H7 (cell line): ENCODE measurements at places on chromosomes 12 and 14. TPM values are rescaled to one million over a fixed set of nuclear protein-coding genes. Genes with fewer than 3 reads are reported as not detected.

GRCh38 chr12:132400011-132400641, 70.7 kb upstream of the GALNT9 start:
- DNase-seq = peak; percentile 87

DNA sequence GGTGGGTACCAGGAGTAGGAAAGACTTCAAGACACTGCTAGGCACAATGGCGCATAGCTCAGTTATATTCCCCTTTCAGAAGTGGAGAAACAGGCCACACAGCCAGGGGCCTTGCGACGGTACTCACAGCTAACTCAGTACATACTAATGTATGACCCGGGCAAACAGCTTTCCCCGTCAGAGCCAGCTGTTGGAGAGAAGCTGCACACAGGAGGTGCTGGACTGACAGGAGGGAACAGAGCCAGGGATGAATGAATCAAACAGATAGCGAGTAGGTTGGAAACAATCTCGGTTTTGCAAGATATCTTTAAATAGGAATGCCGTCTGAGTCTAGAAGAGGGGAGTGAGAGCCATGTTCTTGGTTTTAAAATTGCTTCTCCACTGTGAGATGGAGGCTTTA, 45.5 kb downstream of the PRIMA1 start:
- no peak for DNase-seq

PA2G4 gene
- total RNA-seq = 273 and 282 TPM in 2 replicates

DNA sequence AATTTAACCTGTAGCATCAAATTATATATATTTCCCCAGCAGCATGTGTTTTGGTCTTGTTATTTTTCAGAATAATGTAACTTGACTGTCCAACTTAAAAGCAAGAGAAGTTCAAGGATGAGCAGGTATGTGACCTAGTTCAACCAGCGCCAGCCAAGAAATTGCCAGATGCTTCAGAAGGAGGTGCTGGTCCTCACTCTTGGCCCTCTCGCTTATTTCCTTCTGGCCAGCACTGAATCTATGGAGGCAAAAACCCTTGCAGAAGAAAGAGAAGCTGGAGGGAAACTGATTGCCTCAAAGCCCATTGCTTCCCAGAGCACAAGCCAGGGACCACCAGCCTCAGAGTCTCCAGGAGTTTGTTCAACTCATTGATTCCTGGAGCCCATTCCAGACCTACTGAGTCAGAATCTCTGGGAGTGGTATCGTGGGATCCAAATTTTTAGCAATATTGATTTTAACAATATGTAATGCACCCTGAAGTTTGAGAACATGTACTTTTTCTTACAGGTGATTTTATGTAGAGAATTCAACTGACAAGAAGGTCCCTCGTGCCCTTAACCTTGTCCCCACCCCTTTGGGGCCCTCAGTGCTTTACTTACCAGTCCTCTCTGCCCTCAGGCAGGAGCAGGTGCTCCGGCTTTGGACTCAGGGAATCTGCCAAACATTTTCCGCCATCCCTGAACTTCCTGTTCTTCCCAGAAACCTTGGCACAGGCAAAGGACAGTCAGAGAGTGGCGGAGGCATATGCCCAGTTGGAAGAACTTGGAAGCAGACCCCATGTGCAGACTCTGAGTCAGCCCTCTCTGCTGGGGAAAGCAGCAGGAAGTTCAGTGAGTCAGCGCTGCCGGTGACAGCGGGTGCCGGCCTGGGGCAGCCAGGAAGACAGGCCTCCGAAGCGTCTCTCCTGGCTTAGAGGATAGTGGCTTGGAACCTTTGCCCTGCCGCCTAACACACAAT, 10.4 kb downstream of the BEST3 start:
- peak; percentile 55 for DNase-seq

SPTB gene
- total RNA-seq = 0.17 and 0.22 TPM in 2 replicates

DNA sequence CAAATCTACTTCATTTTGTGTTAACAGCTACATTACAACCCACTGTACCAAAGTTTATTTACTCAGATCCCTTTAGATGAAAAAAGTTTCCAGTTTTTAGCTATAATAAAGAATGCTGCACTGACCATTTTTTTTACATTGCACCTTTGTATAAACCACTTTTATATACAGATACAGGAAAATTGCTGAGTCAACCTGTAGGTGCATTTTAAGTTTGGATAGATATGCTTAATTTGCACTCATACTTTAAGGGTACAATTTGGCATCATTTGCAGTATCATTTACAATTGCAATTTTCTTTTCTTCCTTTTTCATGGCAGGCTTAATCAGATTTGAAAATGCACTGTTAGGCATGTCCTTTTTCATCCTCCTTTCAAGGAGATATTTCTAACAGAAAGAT, 257.8 kb upstream of the LMO3 start:
- no peak for DNase-seq

DNA sequence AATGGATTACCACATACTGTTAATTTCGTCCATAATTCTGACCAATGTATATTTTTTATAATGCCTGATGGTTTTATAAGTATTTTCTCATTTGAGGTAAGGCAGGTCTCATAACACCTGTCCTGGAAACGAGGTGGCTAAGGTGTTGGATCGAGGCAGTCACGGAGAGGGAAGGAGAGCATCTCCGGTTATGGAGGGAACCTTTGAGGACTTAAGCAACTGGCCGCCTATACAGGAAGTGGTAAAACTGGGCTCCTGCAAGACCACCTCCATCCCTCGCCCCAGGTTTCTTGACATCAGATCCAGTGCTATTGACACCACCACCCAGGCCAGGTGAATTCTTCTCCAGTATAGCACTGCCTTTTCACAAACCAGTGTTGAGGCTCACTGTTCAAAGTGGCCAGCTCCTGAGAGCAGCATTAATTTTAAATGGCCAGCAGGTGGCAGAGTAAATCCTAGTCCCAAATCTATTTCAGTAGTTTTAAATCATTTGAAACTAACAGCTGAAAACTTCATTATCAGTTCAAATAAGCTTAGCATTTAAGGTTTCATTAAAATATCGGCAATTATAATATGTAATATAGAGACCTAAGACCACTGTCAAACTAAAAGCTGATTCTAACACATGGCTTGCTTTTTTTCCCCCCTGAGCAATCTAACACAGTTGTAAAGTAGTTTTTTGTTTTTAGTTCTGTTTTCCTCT, 100.8 kb downstream of the PPM1A start:
- no peak for DNase-seq

DNA sequence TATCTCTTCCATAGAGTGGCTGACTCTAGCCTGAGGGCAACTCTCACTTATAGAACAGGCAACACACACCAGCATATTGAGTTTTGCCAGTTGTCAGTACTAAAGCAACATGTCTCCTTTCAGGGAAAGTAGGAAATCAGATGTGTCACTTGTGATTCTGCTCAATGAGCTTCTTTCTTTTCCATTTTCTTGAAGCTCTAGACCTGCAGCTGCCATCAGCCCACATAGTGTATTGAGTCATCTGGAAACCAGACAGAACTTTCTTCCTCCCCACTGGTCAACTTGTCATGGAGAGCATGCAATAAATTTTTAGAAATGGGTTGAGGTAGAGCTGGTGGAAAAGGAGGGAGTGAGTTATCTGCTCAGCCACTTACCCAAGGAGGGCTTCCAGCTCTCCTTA, 209.0 kb upstream of the PLEKHG7 start:
- DNase-seq = no peak

- DNase-seq = no peak
Measured at GRCh38 chr14:36479344-36479743, 40.7 kb downstream of the NKX2-1 start.

- no peak for DNase-seq
Measured at GRCh38 chr12:63090716-63091115, 60.3 kb downstream of the AVPR1A start.

CEP128 gene
- total RNA-seq = 7.9 and 10.6 TPM in 2 replicates

TPH2 gene
- 0.11 TPM in 1 of 2 replicates, not detected in the other for total RNA-seq

DNA sequence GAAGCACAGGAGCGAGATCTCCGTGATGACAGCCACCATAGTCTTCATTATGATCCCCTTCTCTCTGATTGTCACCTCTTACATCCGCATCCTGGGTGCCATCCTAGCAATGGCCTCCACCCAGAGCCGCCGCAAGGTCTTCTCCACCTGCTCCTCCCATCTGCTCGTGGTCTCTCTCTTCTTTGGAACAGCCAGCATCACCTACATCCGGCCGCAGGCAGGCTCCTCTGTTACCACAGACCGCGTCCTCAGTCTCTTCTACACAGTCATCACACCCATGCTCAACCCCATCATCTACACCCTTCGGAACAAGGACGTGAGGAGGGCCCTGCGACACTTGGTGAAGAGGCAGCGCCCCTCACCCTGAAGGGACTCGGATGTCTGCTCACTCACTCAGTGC, 775 bp downstream of the OR10P1 start:
- DNase-seq = no peak

GRCh38 chr14:90483571-90483974, 86.7 kb downstream of the CALM1 start:
- peak; percentile 29 for DNase-seq

DNA sequence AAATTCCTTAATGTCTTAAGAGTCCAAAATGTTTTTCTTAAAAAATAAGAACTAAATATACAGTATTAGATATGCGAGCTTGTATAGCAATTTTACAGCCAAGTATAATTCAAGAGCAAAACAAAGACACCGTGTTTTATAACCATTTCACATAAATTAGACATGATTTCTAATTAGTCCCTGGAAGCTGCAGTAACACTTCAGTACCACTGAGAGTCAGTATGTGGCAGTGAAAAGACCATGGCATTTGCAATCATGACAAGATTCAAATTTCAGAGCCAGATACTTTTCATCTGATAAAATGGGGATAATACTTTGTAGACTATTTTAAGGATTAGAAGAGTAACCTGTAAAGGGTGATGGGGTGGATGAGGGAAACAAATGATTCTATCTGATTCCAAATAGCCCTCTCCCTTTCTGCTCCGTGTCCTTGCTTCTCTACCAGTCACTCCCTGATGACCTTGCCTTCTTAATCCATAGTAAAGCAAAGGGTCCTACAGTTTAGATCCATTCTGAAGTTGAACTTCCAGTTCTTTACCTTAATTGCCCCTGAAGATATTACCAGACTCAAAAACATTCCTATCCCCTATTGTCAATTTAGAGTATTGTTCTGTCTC, 145.4 kb upstream of the ABCD2 start:
- peak; percentile 16 for DNase-seq

KRT6C gene
- not detected in 2 replicates for total RNA-seq

GRCh38 chr14:68470361-68470760, 322.5 kb downstream of the ZFP36L1 start:
- no peak for DNase-seq

- peak; percentile 93 for DNase-seq
Measured at GRCh38 chr12:26126340-26127284, 1.8 kb upstream of the BHLHE41 start.

GRCh38 chr14:55976219-55976618, 142.0 kb upstream of the PELI2 start:
- no peak for DNase-seq

SELPLG gene
- 0.10 and 0.15 TPM in 2 replicates for total RNA-seq

CABP1 gene
- total RNA-seq = 4.4 and 6.0 TPM in 2 replicates

GRCh38 chr14:61746881-61747280, 15.3 kb upstream of the SNAPC1 start:
- no peak for DNase-seq

ARHGAP9 gene
- 2.6 and 6.3 TPM in 2 replicates for total RNA-seq

DNA sequence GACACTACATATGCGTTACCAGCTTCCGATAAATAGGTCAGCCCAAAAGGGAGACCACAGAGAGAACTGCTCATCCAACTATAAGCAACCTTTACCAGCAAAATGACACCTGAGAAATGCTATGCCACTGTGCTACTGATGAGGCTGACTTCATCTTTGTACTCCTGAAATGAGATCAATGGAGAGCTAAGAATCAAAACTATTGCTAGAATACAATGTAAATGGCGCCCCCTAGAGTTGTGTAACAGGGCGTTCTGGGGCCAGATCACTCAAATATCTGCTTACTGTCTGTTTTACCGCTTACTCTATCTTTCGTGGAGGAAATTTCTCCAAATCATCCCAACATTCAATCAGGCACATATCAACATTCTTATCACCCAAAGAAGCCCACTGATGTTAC, 4.6 kb downstream of the ZNF384 start:
- DNase-seq = peak; percentile 59

CIROP gene
- 0.42 TPM in 1 of 2 replicates, not detected in the other for total RNA-seq

DNA sequence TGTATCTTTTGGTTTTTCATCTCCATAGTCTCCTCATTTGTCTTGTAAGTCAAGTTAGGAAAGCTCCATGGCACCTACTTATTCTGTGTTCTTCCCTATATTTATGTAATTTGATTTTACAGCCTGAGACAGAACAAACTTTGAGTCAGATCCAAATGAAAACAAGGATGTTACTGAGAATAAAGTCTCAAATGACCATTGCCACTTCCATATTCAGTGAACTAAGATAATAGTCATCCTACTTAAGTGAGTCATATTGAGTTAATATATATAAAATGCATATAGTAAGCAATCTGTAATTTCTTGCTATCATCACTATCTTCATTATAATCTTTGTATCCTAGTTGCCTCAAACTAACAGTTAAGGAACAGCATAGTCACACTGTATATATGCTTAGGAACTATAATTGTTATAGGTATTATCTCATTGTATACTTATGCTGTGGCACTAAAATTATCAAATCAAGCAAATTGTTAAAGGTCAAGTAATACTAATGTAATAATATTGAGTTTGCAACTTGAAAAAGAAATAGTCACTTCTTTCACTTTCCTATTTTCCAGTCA, 30.8 kb downstream of the TMTC3 start:
- DNase-seq = no peak
